PC-9 (cell line): ENCODE measurements at places on chromosomes 1 and 21. TPM values are rescaled to one million over a fixed set of nuclear protein-coding genes. Genes with fewer than 3 reads are reported as not detected.

- no peak for DNase-seq
Observed at GRCh38 chr1:158799689-158800088, 18.7 kb upstream of the OR6N2 start.

GRCh38 chr1:65820983-65821382, 28.3 kb downstream of the PDE4B start:
- DNase-seq: no peak

- peak; percentile 21 for DNase-seq
Observed at GRCh38 chr1:65812065-65812464, 19.4 kb downstream of the PDE4B start.

DNA sequence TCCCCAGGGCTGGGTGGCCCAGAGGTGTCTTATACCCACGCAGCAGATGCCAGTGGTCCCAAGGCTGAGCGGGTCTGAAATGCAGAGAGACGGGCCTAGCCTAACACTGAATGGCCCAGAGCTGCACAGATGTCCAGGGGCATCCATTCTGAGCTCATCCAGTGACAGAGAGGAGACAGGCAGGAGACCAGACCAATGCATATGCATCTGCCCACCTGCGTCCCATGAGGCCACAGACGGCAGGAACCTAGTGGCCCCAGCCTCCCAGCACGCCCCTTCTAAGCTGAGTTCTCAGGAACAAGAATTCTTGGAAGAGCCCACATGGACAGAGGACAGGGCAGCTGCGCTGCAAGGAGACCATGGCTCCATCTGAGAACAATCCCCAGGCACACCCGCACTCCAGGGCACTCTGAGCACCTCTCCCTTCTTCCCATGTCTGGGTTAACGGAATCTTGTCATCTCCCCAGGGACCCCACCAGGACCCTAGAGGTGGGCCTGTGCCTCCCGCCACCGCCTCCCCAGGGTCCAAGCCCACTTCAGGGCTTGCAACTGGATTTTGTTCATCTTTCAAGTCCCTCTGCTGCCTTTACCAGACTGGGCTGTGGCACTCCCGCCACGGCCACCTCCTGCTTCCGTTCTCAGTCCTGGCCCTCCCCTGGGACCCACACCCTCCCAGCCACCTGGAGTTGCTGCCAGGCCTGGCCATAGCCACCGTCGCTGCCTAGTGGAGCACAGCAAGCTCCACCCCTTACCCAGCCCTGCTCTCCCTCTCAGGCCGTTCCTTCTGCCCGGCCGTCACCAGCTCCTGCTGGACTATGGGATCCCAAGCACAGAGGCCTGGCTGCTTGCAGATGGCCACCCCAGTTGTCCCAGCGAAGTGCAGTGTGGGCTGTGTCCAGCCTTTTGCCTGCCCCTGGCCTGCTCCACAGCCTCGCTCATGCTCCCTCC, 3.3 kb downstream of the WNT3A start:
- DNase-seq: no peak

GRCh38 chr1:15154480-15155036, 1.0 kb downstream of the TMEM51 start:
- DNase-seq: no peak

GRCh38 chr1:35691080-35691479, 27.6 kb downstream of the C1orf216 start:
- DNase-seq: no peak

Gene BTBD8
- total RNA-seq: 8.1 TPM in 2 replicates
